Stimulated activated CD8-positive, alpha-beta memory T cell treated with anti-CD3 and anti-CD28 coated beads, Interleukin-4, amount 100 ng/mL, for 4 hours (primary cell): ENCODE measurements at places on chromosomes 16 and 17.

GRCh38 chr17:14429084-14429483 lies 128.2 kb downstream of the HS3ST3B1 start:
- DNase-seq = no peak

DNA sequence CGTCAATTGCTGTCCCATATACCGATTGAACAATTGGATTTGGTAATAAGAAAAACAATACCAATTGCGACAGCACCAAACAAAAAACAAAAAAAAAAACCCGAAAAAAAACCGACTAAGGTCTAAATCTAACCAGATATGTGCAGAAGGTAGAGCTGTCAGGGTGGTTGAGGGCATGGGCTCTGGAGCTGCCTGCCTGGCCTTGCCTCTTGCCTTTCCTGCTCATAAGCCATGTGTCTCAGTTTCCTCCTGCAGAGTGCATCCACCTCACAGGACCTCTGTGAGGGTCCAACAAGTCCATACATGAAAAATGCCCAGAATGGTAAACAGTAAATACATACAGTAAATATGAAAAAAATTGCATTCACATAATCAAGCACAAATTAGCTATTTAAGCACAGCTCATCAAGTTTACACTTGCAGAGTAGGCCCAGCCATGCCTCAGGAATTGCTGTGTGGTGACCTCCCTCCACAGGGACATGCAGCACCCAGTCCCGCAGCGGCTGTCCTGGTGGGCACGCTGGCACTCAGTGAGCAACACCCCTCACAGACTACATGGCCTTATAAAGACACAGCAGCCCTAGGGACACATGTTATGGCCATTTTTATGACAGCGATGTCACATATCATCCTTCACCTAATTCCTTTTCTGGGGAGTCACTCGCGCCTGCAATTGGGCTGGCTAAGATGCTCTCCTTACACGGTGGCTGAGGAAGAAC lies 17.9 kb downstream of the TBC1D28 start:
- no peak for DNase-seq

- DNase-seq = no peak
Measured at GRCh38 chr16:49410226-49410625, 36.6 kb downstream of the C16orf78 start.

DNA sequence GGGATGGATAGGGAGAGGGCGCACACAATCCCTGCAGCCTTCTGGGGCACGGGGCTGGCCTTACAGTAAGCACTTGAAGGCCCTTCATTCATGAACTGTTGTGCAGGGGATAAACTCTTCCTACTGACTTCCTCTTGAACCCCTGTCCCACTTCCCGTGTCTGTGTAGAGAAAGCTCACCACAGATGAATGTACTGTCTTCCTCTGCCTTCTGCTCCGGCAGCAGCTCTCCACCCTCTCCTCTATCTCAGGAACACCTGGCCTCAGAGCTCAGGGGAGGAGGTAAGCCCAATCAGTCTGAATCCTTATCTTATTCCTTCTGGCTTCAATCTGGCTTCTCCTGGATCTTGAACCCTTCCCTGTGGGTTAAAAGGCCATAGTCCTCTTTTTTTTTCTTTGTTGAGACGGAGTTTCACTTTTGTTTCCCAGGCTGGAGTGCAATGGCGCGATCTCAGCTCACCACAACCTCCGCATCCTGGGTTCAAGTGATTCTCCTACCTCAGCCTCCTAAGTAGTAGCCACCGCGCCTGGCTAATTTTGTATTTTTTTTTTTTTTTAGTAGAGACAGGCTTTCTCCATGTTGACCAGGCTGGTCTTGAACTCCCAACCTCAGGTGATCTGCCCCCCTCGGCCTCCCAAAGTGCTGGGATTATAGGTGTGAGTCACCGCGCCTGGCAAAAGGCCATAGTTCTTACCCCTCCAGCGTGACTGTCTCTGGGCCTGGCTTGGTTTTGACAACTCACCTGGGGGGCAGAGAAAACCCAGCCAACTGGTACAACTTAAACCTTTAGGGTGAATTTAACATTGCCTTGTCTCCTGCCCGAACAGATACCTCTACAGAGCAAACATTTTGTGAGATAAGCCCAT lies 7.2 kb upstream of the SLC52A1 start:
- DNase-seq = no peak

DNA sequence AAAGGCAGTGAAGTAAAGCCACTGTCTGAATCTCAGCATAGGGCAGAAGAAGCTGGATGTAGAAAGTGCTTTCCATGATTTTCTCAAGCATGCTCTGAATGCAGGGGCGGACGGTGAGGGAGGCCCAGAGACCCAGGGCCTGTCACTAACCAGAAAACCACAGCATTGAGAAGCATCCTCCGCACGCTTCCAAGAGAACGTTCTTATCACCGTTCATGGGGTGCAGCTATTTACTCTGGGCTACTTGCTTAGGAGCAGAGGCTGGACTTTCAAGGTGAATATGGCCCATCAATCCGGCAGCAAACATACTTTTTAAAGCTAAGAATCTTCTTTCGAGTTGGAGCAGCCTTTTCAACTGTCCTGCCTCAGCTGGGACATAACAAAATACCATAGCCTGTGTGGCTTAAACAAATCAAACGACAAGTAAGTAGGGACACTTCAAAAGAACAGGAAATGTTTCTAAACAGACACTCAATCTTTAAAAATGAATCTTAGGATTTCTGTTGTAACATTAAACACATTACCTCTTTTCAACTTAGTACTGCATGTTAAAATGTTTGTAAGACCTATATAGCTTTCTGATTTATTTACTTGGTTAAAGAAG lies 46.5 kb upstream of the CDRT4 start:
- no peak for DNase-seq

DNA sequence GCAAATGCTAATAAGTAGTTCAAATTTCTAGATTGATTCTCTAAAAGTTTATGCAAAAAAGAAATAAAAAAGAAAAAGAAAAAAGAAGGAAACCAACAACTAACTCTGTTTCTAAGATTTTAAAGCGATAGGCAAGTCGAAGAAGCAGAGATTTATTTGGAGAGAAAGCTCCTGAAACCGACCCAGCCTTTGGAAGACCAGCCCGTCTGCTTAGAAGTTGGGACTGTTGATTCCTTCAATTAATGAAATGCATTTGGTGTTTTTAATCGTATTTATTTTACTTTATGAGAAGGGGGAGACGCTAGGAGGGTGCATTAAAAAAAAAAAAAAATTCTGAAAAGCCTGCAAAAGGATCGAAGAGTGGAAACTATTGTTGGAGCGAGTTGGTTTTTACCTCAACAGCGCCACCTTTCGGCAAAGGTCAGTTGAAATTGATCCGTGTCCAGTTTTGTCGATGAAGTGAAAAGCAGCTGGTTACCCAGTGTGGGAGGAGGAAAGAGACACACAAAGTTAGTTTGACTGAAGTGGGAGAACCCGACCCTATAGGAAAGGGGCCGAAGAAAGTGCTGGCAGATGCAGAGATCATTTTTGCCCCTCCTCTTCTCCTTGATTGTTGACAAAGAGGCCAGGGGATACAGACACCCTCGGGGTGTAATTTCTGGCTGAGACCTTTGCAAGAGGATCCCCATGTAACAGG lies 1.5 kb upstream of the MAF start:
- DNase-seq = peak; percentile 53
